HCT116 (cell line): ENCODE measurements at places on chromosomes 5 and 9. TPM values are rescaled to one million over a fixed set of nuclear protein-coding genes. Genes with fewer than 3 reads are reported as not detected.

Gene AMACR
- total RNA-seq: 4.3 TPM

DNA sequence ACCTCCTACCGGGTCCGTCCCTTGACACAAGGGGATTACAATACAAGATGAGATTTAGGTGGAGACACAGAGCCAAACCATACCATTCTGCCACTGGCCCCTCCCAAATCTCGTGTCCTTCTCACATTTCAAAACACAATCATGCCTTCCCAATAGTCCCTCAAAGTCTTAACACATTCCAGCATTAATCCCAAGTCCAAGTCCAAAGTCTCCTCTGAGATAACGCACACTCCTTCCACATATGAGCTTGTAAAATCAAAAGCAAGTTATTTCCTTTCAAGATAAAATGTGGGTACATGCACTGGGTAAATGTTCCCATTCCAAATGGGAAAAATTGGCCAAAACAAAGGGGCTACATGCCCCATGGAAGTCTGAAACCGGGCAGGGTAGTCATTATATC is 463.9 kb upstream of the CDH9 start:
- DNase-seq: no peak

Gene SH3TC2
- 12.8 TPM for total RNA-seq

Gene POU5F2
- 0.44 TPM for total RNA-seq

Gene PJA2
- 38.4 TPM for total RNA-seq

GRCh38 chr9:70049672-70050271 is 6.1 kb downstream of the MAMDC2 start:
- DNase-seq: no peak

DNA sequence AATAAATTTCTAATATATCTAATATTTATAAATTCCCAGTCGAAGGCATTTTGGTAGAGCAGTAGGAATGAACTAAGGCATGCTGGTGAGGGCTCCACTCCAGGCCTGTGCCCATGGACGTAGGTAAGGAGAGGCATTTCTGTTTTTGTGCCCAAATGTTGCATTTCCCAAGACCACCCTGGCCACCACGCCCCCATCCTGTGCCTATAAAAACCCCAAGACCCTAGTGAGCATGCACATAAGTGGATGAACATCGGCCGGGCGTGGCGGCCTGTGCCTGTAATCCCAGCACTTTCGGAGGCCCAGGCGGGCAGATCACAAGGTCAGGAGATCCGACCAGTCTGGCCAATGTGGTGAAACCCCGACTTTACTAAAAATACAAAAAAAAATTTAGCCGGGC is 10.1 kb upstream of the MTMR12 start:
- no peak for DNase-seq

Gene CD72
- total RNA-seq: 1.6 TPM

Gene ARID3C
- total RNA-seq: 0.42 TPM

Gene TAF11L5
- total RNA-seq: not detected

DNA sequence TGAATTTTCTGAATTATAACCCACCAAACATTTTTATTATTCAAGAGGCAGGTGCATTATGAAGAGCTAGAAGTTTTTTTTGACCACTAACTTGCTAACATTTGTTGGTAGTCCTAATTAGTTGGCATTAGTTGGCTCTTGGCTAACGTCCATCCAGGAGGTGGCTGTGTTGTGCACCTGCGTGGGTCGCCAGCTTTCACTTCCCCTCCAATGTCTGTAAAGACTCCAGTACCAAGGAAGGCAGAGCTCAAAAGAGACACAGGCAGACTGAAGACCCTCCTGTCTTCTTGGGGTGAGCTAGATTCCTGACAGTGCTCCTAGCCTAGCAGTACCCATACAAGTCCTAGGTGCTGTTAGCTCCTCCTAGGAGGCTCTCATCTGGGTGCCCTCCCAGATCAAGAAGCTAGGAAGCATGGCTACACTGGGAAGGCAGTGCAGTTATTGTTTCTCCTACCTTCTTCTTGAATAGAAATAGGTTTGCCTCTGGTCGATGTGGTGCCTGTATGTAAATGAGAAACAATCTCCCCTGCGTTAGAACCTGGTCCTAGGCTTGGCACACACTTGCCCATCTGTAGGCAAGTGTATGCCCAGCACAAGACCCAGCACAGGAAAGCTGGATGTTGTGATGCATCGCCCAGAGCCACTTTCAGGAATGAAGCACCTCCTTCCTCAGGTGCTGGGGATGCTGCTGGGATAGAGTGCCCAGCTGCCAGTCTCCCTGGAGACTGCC is 190.9 kb downstream of the ICE1 start:
- no peak for DNase-seq

Gene SLC44A1
- 44.1 TPM for total RNA-seq

DNA sequence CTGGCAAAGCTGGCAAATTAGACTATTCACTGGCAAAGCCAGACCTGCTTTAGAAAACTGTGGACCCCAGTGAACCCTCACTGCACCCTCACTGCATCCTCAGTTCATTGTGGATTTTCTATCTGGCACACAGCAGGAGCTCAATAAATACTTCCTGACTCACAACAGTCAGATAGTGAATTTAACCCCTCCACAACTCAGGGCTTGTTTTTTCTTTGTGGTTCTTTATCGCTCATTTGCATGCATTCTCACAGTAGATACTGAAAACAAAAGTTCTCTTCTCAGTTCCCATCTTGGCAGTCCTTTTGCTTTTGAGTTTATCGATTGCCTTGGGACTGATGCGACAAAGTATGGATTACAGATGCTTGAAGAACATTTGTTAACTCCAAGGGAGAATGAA is 99.8 kb downstream of the ACTL7B start:
- DNase-seq: no peak

- no peak for DNase-seq
Observed at GRCh38 chr5:171317230-171317629, 8.2 kb downstream of the TLX3 start.

DNA sequence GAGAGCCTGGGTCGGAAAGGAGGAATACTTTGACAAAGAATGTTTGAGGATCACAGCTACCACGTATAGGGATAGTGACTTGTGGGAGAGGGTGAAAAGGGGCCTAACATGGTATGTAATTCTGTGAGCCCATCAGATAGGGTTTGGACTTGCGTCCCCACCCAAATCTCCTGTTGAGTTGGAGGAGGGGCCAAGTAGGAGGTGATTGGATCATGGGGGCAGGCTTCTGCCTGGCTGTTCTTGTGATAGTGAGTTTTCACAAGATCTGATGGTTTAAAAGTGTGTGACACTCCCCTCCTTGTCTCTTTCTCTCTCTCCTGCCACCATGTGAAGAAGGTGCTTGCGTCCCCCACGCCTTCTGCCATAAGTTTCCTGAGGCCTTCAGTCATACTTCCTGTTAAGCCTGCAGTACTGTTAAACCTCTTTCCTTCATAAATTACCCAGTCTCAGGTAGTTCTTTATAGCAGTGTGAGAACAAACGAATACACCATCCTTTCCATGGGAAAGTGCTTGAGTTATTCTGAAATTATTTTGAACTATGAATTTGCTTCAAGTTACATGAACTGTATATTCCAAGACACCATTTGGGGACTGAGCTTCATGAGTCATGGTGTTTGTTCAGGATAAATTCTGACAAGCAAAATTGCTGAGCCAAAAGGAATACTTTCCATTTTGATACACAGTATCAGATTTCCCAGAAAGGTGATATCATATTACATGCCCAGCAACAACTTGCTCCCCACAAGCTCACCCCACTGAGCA is 68.8 kb upstream of the SSBP2 start:
- DNase-seq: no peak

DNA sequence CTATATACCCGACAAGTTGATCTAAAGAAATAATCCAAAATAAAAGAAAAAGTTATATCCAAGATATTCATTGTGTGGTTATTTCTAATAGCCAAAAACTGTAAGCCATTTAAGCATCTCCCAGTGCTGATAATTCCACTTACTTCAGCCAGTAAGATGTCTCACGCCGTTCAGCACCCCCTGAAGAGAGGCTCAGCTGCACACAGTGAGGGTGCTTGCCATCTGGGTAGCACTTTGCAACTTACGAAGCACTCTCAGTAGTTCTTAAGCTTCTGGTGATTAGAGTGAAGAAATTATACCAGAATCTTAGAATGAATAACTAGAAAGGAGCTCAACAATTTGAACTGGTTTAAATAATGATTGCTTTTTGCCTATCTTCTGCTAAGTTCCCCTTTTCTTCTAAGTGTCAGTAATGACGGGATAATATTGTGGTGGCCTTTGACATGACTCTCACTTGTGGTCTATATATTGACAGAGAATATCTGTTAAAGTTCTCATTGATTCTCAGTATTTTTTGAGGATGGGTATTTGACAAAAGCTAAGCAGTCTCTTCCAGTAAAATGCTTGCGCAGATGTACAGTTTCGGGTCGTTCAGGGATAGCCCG is 26.2 kb upstream of the LTC4S start:
- no peak for DNase-seq

Gene SIT1
- total RNA-seq: not detected

GRCh38 chr9:38022203-38022895 is 46.7 kb downstream of the SHB start:
- DNase-seq: no peak

GRCh38 chr5:90547072-90547536 is 11.5 kb upstream of the ADGRV1 start:
- no peak for DNase-seq

- no peak for DNase-seq
Observed at GRCh38 chr5:95773335-95774059, 42.4 kb downstream of the RHOBTB3 start.

DNA sequence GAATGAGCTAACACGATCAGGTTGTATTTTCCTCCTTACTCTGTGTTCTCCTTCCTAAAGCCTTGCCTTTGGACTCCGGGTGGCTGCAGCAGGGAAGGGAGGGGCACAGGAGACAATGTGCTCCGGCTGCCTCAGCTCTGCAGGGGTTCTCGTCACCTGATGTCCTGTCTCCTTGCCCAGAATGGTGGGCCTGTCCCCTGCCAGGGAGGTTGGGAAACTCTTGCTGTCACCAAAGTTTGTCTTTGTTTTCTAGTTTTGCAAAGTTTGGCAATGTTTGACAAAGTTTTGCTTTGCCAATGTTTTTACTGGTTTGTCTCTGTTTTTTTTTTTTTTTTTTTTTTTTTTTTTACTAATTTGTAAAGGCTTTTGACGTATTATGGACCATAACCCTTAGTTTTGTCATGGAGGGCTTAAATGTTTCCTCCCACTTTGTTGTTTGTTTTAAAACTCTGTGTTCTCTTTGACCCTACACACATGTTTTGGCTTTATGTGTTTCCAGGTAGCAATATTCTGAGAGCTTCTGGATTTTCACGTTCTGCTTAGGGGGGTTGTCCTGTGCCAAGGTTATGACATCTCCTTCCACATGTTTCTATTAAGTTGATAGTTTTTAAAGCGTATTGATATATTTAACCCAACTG is 49.3 kb downstream of the GADD45G start:
- no peak for DNase-seq

- DNase-seq: no peak
Observed at GRCh38 chr9:125758986-125759763, 12.0 kb downstream of the PBX3 start.

GRCh38 chr5:61704289-61704688 is 372.2 kb downstream of the ZSWIM6 start:
- DNase-seq: no peak

- DNase-seq: no peak
Observed at GRCh38 chr9:94976077-94976476, 249.6 kb downstream of the AOPEP start.

DNA sequence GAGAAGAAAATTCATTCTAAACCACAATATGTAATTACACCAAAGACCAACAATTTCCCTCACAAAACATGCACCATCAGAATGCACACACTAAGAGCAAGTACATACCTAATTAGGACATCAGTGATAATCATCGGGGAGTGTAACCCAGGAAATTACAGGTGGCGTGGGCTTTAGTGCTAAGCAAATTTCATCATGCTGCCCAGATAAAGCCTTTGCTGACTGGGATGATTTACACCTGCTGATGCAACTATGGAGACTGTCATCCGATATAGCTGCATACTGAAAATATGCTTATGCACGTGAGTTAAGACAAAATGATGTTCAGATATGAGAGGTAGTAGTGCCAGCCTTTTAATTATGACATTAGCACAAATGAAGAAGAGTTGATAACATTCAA is 123.2 kb downstream of the DCP2 start:
- DNase-seq: no peak

- DNase-seq: no peak
Observed at GRCh38 chr5:54834121-54834842, 151.1 kb downstream of the ESM1 start.

GRCh38 chr5:39898731-39899130 is 474.0 kb upstream of the DAB2 start:
- no peak for DNase-seq
